ENCODE measurements at places on chromosomes 1 and 21.

- no peak for DNase-seq
Measured at GRCh38 chr21:39120876-39121599, 62.2 kb downstream of the PSMG1 start.

GRCh38 chr1:198465201-198466144 lies 75.0 kb downstream of the ATP6V1G3 start:
- peak; percentile 56 for DNase-seq

DNA sequence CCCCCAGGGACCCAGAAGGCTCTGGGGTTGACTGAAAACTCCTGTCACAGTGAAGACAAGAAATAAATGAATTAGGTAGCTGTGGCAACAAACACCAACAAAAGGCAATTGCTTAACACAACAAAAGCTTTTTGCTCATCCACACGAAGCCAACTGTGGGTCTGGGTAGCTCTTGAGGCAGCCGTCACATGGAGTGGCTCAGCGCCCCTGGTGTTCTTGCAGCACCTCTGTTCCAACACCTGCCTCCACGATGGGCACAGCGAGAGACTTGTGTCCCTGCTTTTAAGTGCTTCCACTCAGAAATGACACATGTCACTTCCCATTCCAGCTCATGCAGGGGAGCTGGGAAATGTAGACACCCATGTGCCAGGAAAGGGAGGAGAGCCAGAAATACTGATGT lies 364.5 kb upstream of the DUSP10 start:
- DNase-seq = no peak

DNA sequence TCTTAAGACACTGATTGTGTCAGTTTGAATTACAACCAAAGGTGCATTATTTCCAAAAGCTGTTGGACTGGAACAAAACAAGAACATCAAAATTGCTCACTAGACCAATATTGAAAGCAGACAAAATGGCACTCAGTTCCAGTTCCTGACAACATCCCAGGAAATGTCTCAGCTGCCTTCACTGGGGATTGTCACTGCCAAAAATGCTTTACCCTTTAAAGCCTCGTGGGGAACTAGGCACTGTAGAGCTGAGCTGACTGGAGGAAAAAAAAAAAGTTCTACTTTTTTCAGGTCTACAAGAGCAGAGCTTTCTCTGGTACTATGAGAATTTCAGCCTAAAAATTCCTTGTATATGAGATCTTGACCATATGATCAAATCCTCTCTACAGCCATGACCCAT lies 21.9 kb downstream of the GPR52 start:
- DNase-seq = no peak

GRCh38 chr1:111731956-111732355 lies 7.2 kb downstream of the INKA2 start:
- DNase-seq = no peak

GRCh38 chr1:230120921-230121381 lies 53.9 kb downstream of the GALNT2 start:
- DNase-seq = no peak

GRCh38 chr1:237975376-237975775 lies 84.7 kb upstream of the ZP4 start:
- DNase-seq = no peak

DNA sequence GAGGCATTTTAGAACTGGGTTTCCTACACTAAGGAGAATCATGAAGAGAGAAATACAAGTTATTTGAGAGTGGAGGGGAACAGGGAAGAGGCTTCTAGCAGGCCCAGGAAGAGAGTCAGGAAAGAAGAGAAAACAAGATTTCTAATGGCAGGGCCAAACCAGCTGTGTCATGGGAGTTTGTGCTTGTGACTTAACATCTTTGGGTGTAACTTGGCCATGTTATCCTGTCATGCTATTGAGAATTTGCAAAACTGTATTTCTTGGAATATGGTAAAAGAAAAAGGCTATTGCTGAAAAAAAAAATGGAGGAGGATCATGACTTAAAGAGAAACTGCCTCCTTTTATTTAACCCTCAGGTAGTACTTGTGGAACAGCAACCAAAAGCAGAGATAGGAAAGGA lies 47.4 kb upstream of the TNFSF18 start:
- DNase-seq = no peak

DNA sequence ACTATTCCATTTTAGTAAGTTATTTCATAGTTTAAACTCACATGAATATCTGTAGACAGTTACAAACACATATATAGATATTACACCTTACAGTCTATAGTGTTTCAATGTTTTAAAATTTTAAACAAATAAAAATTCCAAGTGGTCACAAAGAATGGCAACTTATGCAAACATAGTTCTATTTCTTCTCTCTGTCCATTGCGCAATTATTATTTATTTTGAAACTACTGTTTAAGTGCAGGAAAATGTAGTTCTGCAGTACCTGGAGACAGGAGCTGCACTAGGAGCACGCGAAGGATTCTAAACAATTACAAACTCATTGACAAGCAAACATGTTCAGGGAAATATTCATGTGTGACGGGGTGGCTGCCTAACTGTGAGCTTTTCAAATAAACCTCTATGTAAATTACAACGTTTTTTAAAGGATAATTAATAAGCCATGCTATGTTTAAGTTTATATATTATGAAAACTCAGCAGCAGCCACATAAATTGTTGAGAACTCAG lies 312.0 kb upstream of the DUSP10 start:
- DNase-seq = no peak

- no peak for DNase-seq
Measured at GRCh38 chr1:79974659-79975058, 968.1 kb upstream of the ADGRL4 start.

DNA sequence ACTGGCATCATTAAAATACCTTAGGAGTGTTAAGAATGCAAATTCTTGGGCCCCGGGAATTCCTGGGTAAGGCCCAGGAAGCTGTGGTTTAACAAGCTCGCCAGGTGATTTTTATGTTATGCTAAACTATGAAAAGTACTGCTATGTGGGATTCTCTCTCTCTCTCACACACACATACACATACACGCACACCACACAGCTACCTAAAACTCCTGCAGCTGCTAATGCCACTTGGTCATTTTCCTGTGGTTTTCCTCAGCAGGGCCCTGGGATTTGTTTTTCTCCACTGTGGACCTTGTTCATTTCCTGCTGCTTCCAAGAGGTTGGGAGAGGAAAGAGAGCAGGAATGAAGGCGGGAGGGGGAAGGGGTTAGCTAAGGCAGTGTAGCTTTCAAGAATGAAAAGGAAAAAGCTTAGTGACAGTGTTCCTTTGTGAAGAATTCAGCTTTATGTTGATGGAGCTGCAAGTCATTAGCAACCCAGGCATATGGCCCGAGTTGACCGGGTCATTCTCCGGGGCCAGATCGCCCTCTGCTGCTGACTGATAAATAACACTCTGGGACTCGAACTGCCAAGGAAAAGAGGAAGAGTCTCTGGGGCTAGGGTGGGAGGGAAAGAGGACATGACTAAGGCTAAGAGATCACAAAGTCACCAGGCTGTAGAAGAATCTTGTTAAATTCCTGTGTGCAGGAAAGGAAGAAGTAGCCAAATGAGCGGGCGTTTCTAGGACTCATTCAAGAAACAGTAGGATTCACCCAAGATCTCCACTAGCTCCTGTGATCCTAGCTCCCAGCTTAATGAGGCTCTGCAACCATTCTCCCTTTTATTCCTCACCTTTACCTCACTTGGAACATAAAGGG lies 30.5 kb upstream of the LRIG2 start:
- DNase-seq = peak; percentile 77

All from kidney glomerular epithelial cell (primary cell).